ENCODE measurements at places on chromosomes 6 and 20. TPM values are rescaled to one million over a fixed set of nuclear protein-coding genes. Genes with fewer than 3 reads are reported as not detected.
A peak's percentile ranks its signal among the peaks of the same experiment; 100 is the strongest.

GRCh38 chr20:59078231-59078630 lies 35.6 kb upstream of the PRELID3B start:
- DNase-seq = peak; percentile 37

GRCh38 chr6:5090603-5091002 lies 5.5 kb downstream of the PPP1R3G start:
- no peak for DNase-seq

The COL21A1 gene
- 0.06 TPM for total RNA-seq

The BMP5 gene
- 1.4 TPM for total RNA-seq

The UBE3D gene
- 9.9 TPM for total RNA-seq

- no peak for DNase-seq
Observed at GRCh38 chr6:15230827-15231226, 15.0 kb upstream of the JARID2 start.

DNA sequence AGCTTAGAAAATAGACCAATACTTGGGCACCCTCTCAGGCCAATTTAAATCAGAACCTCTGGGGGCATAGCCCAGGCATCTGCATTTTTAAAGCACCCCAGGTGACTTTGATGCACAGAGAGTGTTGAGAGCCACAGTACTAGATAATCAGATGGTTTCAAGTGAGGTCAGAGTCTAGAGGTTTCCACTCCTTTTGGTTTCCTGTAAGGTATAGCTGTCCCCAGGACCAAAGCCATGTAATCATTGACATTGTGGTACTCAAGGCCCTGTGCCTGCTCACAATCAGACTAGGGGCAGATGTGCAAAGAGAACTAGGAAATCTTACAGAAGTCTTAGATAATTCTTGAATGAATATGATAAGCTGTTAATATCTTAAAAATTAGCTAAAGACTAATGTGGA lies 9.1 kb downstream of the FILIP1 start:
- no peak for DNase-seq

The CGA gene
- not detected for total RNA-seq

The STMND1 gene
- 0.29 TPM for total RNA-seq

GRCh38 chr6:10409233-10409721 lies 5.6 kb downstream of the TFAP2A start:
- DNase-seq = no peak
